Endothelial cell of umbilical vein (primary cell): ENCODE measurements at places on chromosomes 2 and 18.

GRCh38 chr2:126639276-126639675 is 16.7 kb upstream of the GYPC start:
- DNase-seq = no peak

DNA sequence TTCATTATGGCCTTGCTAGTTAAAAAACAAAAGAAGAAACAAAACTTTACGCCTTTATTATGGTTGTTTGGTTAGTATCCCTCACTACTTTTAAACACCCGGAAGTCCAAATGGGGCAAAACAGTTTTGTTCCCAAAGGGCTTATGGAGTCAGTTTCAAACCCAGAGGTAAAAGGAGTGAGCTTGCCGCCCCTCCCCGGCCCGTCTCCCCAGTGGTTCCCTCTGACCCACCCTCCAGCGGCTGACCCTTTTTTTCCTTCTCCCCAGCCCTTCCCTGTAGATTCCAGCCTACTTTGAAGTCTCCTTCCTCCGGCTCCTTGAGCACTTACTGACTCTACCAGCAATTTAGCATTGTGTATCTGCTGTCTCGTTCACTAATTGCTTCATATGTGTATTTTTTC is 209.2 kb downstream of the ICOS start:
- no peak for DNase-seq

DNA sequence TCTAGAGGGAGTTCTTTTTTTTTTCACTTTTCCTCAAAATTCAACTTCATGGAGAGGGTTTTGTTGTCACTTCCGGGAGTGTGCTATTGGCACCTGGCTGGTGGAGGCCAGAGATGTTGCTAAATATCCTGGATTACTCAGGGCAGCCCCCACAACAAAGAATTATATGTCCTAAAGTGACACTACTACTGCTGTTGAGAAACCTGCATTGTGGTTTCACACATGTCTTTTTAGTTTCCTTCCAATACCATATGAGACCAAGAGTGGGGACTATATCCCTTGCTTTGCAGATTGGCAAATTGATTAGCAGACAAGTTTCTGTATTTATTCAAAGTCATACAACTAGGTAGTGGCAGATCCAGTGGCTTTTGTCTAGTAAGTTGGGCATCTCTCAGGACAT is 826.8 kb downstream of the TRIB2 start:
- DNase-seq = no peak

- DNase-seq = no peak
Observed at GRCh38 chr18:62164855-62165487, 21.9 kb downstream of the PIGN start.

- DNase-seq = no peak
Observed at GRCh38 chr2:59752512-59752911, 800.9 kb downstream of the BCL11A start.

DNA sequence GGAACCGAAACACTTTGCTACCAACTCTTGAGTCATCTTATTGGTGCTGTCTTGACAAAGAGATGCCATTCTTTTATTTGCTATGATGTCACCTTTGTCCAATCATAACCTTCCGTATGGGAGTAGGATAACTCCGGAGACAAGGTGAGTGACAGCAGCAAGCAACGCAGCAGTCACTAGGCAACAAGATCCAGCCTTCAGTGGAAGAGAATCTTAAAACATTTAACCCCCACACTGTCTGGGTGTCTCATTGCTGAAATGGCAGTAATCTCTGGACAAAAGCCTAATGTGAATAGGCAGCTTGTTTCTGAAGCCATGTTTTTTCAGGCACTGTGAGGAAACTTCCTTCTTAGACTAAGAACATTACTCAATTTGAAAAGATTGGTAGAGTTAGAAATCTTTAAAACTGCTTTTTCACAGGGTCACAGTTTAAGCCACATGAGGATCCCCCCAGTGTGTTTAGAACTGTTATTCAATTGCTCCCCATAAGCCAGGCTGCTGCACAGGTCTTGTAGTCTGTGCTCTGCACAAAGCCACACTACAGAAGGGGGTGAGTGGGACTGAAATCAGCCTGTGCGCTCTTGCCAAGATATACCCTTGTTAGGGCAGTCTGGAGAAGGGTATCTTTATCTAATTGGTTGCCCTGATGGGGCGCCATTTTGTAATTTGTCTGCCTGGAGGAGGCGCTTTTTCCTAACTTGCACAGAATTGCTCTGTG is 131.5 kb upstream of the STON1 start:
- no peak for DNase-seq

DNA sequence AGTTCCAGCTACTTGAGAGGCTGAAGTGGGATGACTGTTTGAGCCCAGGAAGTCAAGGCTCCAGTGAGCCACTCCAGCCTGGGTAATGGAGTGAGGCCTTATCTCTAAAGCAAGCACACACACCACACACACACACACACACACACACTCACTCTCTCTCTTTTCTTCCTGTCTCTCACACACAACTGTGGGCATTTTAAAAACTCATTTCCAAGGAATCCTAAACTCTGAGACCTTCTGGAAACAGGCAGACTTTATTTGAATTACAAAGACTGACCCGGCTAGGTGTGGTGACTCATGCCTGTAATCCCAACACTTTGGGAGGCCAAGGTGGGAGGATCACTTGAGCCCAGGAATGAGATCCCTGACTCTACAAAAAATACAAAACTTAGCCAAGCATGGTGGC is 21.3 kb downstream of the WDSUB1 start:
- DNase-seq = no peak

- no peak for DNase-seq
Observed at GRCh38 chr2:234394450-234394849, 102.4 kb downstream of the ARL4C start.

- no peak for DNase-seq
Observed at GRCh38 chr2:135850892-135851668, 14.1 kb upstream of the LCT start.

- peak; percentile 60 for DNase-seq
Observed at GRCh38 chr2:72892506-72893173, 5.4 kb downstream of the SPR start.

DNA sequence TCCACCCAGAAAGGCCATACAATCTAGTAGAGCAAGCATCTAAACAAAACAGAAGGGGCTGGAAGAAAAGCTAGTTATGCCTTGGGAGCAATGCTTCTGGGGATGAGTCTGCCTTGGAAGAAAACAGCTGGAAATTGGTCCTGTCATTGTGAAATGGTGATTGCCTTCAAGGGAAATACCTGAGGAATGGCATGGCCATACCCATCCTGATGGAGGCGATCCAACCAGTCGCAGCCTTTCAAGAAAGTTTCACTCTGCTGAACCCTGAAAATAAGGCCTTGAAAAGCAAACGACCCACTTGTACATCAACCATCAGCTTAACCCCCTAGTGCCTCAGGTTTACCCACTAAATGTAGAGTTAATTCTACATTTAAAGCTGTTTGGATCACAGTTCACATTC is 72.6 kb upstream of the PID1 start:
- no peak for DNase-seq

DNA sequence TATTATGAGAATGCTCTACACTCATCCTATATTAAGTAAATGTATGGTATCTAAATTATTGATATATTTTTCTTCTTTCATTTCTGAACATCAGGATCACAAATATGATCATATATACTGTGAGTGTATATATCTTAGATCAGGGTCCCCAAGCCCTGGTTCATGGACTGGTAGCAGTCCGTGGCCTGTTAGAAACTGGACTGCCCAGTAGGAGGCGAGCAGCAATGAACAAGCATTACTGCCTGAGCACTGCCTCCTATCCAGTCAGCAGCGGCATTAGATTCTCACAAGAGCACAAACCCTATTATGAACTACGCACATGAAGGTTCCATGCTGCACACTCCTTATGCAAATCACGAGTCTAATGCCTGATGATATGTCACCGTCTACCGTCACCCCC is 1247.1 kb upstream of the NXPH2 start:
- no peak for DNase-seq

DNA sequence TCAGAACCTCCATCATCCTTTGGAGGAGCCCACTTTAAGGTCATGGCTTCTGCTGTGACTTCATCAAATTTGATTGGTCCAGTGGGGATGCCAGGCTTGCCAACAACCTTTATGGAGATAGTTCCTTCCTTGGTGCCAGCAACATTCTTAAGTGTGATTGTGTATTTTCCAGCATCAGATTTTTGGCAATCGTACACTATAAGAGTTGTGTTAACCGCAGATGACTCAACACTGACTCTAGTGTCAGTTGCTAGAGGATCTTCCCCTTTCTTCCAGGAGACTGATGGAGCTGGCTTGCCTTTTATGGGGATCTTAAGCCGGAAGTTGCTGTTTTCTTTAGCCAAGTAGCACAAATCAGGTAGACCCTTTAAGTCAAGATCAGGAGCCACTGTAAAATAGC is 98.7 kb downstream of the PLEKHA3 start:
- no peak for DNase-seq

- peak; percentile 82 for DNase-seq
Observed at GRCh38 chr18:7273301-7273921, 42.5 kb downstream of the LRRC30 start.

GRCh38 chr2:188404341-188405004 is 112.8 kb downstream of the GULP1 start:
- DNase-seq = no peak

DNA sequence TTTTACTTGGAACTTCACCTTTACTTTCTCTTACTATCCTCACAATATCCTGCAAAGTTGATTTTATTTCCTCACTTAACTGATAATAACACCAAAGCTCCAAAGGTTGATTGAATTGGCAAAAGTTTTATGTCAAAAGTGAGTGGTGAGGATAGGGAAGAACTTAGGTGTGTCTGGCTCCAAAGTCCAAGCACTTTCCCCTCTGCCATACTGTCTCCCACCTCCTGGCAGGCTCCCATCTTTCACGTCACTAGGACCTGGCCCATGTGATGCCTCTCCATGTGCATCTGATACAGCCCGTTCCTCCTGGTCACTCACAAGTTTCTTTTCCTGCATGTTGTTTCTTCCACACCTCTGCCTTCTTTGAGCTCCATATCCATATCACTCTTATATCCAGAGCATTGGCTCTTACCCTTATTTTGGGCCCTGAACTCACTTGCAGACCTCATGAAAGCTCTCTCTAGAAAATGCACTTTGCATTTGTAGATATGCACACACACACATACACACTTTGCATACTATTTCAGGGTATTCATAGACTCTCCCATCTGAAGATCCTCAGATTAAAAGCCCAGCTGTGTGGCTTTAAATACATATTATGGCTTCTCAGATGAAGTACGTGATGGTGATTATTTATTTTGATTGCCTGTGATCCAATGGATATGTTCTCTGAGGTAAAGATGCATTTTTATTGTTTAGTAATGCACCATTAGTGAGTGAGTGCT is 12.3 kb downstream of the MEP1B start:
- no peak for DNase-seq

DNA sequence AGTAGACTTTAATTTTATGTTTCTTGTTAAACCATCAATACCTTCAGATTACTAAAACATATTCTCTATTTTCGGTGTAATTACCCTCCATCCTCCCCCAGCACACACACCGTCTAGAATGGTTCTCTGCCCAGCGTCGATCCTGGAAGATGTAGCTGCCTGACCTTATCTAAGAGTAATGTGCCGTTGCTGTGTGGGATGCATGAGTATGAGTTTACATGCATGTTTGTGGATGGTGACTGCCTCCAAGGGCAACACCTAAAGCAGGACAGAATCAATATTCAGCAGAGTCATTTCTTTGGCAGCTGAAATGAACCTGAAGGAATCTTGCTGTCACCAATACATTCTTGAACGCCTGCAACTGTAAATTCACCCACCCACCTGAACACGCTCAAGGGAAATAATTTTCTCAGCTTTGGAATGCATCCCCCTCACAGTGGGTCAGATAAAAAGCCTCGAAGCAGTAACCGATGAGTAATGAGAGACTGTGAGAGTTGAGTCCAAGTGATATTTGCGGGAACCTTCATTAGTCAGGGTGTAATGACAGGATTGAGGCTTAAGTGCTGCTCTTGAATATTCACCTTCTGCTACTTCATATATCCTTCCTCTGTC is 155.8 kb upstream of the RND3 start:
- DNase-seq = no peak

DNA sequence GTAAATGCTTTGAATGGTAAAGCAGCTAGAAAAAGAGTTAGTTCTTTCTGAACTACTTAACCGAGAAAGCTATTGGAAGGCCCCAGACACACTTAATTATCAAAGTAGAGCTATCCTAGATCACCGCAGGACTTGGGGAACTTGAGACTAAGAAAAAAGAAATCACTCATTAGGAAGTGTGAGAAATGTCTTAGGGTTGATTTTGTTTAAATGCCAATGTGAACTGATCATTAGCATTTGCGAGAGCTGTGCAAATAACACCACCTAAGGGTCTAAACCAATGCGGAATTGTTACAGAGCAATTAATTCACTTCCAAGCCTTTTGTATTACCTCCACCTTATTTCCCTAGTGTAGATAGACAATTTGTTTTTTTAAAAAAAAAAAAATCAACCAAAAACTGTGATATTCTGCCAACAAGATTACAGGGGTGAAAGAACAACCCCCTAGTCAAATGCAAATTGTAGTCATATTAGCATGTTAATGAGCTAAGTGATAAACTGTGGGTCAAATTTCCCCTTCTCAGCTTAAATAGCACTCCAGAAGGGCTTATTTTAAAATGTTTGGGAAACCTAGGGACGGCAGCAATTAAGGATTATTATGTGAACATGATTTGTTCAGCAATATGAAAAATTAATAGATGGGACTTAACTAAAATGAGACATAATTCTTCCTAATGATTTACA is 246.2 kb upstream of the STON1 start:
- DNase-seq = no peak

GRCh38 chr2:216348756-216349308 is 23.5 kb downstream of the MARCHF4 start:
- peak; percentile 54 for DNase-seq

GRCh38 chr2:142601794-142602193 is 275.7 kb upstream of the KYNU start:
- DNase-seq = no peak

- no peak for DNase-seq
Observed at GRCh38 chr2:16657671-16658070, 8.0 kb downstream of the CYRIA start.

DNA sequence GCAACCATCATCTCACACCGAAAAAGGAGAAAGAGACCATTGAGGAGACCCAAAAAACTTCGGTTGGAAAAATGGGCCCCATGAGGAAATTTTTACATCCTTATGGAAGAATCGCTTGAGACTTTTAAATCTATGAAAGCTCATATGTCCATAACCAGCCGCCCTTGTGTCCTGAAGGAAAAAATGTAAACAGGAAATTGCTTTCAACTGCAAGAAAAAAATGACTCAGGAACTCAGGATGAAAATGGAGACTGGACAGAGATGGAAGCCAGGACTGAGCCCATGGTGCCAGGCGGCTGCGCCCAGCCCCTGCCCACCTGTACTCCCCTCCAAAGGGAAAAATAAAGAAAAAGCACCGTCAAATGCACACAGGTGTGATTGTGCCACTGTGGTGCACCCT is 81.5 kb upstream of the SLC66A3 start:
- DNase-seq = peak; percentile 7
